ENCODE measurements at places on chromosomes 11 and 22. TPM values are rescaled to one million over a fixed set of nuclear protein-coding genes. Genes with fewer than 3 reads are reported as not detected.

DNA sequence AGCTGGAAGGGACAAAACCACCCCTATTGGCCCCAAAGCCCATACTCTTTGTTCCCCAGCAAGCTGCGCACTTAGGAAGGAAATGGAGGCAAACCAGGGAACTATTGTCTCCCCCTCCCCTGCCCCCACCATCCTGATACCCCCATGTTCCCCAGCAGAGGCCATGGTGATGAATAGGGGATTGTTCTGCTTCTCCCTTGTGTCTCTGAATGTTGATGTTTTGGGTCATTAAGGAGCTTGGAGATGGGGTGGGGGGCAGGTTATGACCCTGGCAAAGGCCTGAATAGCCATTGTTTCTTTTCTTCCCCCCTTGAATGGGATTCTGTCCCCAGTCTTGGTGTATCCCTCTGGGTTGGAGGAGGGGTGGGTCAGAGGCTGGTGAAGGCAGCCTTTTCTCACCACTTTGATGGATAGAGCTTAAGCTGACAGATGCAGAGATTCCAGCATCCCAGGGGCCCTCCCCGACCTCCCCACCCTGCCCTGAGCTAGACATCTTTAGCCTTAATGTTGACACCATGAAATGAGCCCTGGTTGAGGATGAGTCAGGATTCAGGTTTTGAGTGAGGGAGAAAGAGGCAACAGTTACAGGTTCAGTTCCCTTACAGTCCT lies 8.3 kb downstream of the DTX4 start:
- DNase-seq: no peak

DNA sequence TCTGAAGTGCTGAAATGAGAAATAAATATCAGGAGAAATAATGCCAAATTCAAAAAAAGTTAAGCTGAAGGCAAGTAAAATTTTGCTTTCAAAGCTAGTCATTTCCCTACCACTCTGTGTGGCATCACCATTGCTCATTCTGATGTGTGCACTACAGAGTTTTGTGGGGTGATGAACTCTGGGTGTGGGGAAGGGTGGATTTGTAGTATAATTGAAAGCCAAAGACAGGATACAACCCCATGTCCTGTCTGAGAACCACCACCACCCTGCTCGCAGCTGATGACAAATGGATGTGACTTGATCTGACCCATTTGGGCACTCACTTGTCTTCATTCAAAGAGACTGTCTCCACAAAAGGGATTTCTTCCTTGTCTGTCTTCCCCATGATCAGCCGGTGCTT lies 19.3 kb upstream of the TMEM9B start:
- no peak for DNase-seq

The SCN4B gene
- total RNA-seq: not detected

The OR5M3 gene
- total RNA-seq: not detected

DNA sequence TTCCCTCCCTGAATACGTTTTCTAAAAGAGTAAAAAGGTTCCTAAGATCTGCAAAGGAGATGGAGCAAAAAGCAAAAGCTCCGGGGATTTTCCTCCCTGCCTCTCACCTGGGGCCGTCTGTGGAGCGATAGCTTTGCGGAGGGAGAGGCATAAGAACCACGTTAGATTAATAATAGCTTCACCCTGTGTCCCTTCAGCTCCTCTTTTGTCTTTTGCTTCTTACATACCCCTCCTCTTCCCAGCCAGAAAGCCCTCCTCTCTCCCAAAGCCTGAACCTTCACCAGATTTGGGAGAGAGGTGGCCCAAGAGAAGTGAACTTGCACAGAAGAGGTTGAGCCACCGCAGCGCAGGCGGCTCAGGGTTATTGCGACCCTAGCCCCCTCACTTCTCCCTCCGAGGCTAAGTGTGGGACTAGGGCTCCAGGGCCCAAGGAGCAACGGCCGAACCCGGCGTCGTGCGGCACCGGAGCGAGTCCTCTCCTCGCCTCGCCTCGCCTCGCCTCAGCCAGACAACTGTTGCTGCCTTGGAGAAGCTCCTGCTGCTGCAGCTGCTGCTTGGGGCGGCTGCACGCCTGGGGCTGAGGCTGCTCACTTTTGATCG lies 97.6 kb upstream of the HSD17B12 start:
- no peak for DNase-seq

DNA sequence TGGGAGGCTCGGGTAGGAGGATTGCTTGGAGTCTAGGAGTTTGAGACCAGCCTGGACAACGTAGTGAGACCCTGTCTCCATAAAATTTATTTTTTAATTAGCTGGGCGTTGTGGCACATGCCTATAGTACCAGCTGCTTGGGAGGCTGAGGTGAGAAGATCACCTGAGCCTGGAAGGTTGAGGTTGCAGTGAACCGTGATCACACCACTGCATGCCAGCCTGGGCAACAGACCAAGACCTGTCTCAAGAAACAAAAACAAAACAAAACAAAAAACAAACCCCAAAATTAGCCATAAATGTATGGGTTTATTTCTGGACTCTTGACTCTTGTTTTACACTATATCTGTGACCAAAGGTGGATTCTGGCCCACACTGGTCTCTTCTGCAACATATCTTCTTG lies 41.6 kb downstream of the EIF3F start:
- no peak for DNase-seq

Measured in T-cell (primary cell).